ENCODE measurements at places on chromosomes 7 and 10. TPM values are rescaled to one million over a fixed set of nuclear protein-coding genes. Genes with fewer than 3 reads are reported as not detected.

GRCh38 chr10:29057822-29058331 lies 231.0 kb upstream of the LYZL1 start:
- no peak for DNase-seq

DNA sequence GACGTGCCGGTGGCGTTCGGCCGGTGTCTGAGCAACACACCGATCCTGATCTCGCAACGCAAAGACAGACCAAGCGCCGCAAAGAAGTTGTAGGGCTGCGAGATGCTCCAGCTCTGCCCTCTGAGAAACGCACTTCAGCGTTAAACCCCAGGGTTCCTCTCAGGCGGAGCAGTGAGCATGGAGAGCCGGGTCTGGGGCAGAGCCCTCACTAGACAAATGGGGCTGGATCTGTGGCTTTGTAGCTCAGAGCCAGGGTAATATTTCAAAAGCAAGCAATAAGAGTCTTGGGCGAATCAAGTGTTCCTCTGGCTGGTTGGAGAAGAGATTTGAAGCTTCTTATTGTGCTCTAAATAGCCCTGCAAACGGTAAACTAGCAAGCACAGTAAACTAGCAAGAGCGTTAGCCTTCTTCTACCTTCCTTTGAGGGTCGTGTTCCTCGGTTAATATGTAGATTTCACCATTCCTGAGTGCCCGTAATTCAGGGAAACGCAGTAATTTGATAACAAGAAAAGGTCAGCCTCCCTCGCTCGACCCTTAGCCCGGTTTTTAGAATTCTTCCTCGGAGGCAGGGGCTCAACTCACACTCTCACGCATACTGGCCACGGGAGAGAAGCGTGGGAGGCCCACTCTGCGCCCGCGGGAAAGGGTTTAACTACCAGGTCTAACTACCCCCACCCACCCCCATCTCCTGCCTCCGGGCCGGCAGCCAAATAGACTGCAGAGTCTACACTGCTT lies 6.7 kb downstream of the SKAP2 start:
- peak; percentile 50 for DNase-seq

Gene ZNF804B
- total RNA-seq: not detected

DNA sequence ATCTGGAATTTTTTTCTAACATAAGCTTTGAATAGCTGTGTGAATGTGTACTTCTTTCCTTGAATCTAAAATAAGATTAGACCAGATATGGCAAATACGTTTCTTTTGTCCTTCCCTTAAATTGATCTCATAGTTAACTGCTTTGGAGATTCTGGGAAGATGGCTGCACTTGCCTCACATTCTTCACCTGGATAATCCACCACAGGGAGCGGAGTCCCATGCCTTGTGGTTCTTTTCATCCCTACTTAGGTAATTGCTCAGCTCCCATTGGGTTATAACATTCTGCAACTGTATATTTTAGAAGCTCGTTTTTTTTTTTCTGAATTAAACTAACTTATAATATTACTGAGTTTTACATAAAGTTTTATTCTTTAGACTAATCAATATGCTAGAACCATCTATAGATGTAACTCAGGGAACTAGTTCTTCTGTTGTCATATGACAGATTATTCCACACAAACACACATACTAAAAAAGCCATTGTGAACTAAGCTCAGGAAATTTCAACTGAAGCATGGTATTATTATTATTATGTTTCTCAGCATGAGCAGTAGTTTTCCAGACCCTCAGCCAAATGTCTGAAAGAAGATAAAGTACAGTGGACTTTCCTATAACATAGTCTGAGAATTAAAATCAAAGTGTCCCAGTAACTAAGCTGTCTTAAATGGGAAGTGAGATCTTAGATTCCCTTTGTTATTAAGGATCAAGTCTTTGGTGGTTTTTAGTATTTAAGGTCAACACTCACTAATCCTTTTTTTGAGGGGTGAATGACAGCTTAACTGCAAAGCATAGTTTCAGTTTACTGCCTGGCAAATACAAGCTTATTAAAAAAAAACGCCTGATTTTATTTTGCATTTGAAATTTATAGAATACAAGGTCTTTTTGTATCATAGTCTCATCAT lies 182.3 kb downstream of the PPP1R9A start:
- no peak for DNase-seq

- no peak for DNase-seq
Measured at GRCh38 chr7:130486954-130487436, 4.9 kb upstream of the MEST start.

GRCh38 chr7:119482671-119483070 lies 790.3 kb upstream of the KCND2 start:
- no peak for DNase-seq

Gene AKR1C1
- 74.0 TPM for total RNA-seq

Gene LRRD1
- not detected for total RNA-seq

GRCh38 chr7:102045681-102046372 lies 228.4 kb downstream of the CUX1 start:
- DNase-seq: no peak

Gene WEE2
- not detected for total RNA-seq

Gene PSAP
- total RNA-seq: 584 TPM

GRCh38 chr7:103637094-103637493 lies 191.1 kb upstream of the SLC26A5 start:
- peak; percentile 14 for DNase-seq

Gene BUD31
- 69.0 TPM for total RNA-seq

DNA sequence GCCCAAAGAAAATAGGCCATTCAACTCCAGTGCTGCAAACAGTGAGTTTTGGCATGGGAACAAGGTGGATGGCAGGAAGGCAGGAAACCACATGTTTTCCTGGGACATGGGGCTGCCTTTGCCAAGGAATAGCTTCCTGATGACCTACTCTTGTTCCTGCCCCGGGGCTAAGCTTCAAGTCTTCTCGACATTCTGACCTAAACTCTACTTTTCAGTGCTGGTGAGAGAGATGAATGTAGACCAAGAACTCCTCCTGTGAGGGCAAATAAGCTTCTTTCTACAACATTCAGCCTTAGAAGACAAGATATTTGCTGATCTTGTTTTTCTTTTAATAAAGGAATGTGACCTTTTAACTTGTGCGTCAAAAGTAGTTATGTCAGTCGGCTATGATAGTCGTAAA lies 199.0 kb downstream of the GPR37 start:
- DNase-seq: peak; percentile 75

- peak; percentile 22 for DNase-seq
Measured at GRCh38 chr7:27947586-27948278, 207.8 kb downstream of the TAX1BP1 start.

All from MG63 (cell line).